ENCODE measurements at places on chromosomes 7 and 10.

DNA sequence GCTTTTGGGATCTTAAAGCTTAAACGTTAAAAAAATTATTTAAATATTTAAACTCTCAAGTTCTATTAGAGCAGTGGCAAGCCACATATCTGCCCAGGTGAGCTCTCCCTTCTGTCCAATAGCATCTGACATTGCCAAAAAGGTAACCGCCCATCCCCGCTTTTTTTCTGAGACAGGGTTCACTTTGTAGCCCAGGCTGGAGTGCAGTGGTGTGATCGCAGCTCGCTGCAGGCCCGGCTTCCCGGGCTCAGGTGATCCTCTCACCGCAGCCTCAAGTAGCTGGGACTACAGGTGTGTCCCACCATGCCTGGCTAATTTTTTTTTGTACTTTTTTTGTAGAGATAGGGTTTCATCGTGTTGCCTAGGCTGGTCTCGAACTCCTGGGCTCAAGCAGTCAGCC lies 83.2 kb downstream of the RBM33 start:
- DNase-seq: no peak

DNA sequence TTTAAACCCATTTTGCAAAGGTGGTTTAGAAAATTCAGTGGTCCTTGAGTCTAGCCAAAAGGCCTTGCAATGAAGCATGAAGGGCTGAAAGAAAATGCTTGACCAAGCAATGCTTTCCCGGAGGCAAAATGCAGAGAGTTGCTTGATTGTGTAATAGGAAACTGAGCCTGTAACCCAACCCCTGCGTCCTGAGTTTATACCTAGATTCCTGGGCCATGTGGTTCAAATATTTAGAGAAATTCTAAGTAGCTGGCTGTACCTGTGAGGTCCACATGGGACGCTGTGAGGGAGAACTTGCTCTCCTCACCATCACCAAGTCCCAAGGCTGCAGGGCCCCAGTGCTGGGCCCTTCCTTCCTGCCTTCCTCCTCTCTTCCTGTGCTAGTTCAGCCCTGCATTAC lies 45.7 kb downstream of the CXCL12 start:
- no peak for DNase-seq

GRCh38 chr10:851901-852300 lies 79.6 kb downstream of the LARP4B start:
- no peak for DNase-seq

- DNase-seq: no peak
These were observed 50.4 kb upstream of the EBF3 start for GRCh38 chr10:130014263-130015074.

GRCh38 chr7:86963599-86964230 lies 95.7 kb downstream of the ELAPOR2 start:
- no peak for DNase-seq

- no peak for DNase-seq
These were observed 26.4 kb downstream of the PRF1 start for GRCh38 chr10:70575874-70576802.

- no peak for DNase-seq
These were observed 204.6 kb downstream of the HDAC9 start for GRCh38 chr7:18700147-18700546.

- no peak for DNase-seq
These were observed 4.2 kb downstream of the STK32C start for GRCh38 chr10:132303361-132304115.

GRCh38 chr10:124265776-124266467 lies 152.8 kb downstream of the OAT start:
- DNase-seq: no peak

DNA sequence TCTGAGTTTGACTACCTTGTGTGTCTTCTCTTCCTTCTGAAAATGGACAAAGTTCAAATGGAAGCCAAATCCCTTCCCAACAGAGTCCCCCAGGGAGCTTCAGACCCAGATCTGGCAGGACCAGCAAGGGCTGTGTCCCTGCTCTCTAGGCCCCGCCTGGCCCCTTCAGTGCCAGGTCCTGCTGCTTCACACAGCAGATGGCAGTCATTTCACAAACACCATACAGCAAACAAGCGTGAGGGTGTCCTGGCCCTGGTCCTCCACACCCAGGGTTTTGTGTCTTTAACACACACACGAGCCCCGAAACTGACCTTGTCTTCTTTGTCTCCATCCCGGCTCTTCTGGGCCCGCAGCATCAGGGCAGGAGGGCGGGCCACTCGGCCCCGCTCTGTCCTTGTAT lies 145.0 kb downstream of the TCERG1L start:
- no peak for DNase-seq
